ENCODE measurements at places on chromosomes 2 and 18. TPM values are rescaled to one million over a fixed set of nuclear protein-coding genes. Genes with fewer than 3 reads are reported as not detected.

The CLEC4F gene
- total RNA-seq = not detected

The ZEB2 gene
- total RNA-seq = 8.0 TPM

The ARL5A gene
- total RNA-seq = 22.6 TPM

The SERPINB2 gene
- 0.05 TPM for total RNA-seq

The NEB gene
- total RNA-seq = 0.12 TPM

The SRD5A2 gene
- 0.01 TPM for total RNA-seq

The TTN gene
- under 0.01 TPM for total RNA-seq

The IL1R2 gene
- total RNA-seq = 0.97 TPM

The SFT2D3 gene
- 6.9 TPM for total RNA-seq

The LRATD1 gene
- total RNA-seq = 0.02 TPM

The HAAO gene
- not detected for total RNA-seq

The GKN1 gene
- total RNA-seq = 0.83 TPM

The LOXHD1 gene
- not detected for total RNA-seq

The DNAH7 gene
- total RNA-seq = 0.84 TPM

The POTEI gene
- not detected for total RNA-seq

The TFCP2L1 gene
- total RNA-seq = 4.9 TPM

The SCYGR4 gene
- total RNA-seq = not detected

The LYPD6B gene
- 0.12 TPM for total RNA-seq

The XDH gene
- total RNA-seq = 1.2 TPM

The HNMT gene
- total RNA-seq = 0.53 TPM

The SP140 gene
- 0.45 TPM for total RNA-seq

The EFR3B gene
- total RNA-seq = 14.7 TPM

The CFC1 gene
- not detected for total RNA-seq

The MYCN gene
- total RNA-seq = not detected

The GPR45 gene
- not detected for total RNA-seq

The REG3A gene
- not detected for total RNA-seq

The KIAA2012 gene
- total RNA-seq = not detected

The EIF2B4 gene
- 58.7 TPM for total RNA-seq

The MARS2 gene
- total RNA-seq = 10.4 TPM

The MYO3B gene
- not detected for total RNA-seq

The TCF4 gene
- total RNA-seq = 1.3 TPM

The HK2 gene
- total RNA-seq = 0.98 TPM

The NEU2 gene
- total RNA-seq = not detected

The APCDD1 gene
- 0.14 TPM for total RNA-seq

The CDK15 gene
- total RNA-seq = not detected

The ASPRV1 gene
- total RNA-seq = 0.23 TPM

The CHPF gene
- 18.1 TPM for total RNA-seq

The LINC00305 gene
- not detected for total RNA-seq

The LDLRAD4 gene
- total RNA-seq = 2.8 TPM

The AQP12A gene
- total RNA-seq = not detected

The ACKR3 gene
- 20.2 TPM for total RNA-seq

The GAD1 gene
- 0.61 TPM for total RNA-seq

The TCF23 gene
- not detected for total RNA-seq

The TGFA gene
- 7.6 TPM for total RNA-seq

The CD8B gene
- total RNA-seq = not detected

The IL1F10 gene
- not detected for total RNA-seq

The SCYGR2 gene
- not detected for total RNA-seq

The CNTNAP5 gene
- total RNA-seq = not detected

The ITGB6 gene
- 1.3 TPM for total RNA-seq

The CCDC85A gene
- total RNA-seq = 0.20 TPM

The ABCG8 gene
- total RNA-seq = not detected
